ENCODE measurements at places on chromosomes 1 and 21.

DNA sequence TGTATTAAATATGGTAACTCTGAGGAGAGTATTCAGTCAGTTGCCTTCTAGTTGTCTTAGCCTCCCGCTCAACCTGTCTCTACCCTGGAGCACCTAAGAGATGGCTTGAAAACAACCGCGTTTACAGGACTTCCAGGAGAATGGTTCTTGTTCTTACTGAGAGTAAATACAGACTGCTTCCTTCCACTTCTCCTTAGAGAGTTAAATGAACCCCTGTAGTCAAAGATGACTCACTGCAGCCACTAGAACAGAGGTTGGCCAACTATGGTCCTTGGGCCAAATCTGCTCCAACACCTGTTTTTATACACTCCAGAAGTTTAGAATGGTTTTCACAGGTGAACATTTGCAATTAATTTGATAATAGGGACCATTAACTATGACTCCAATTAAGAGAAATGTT lies 60.1 kb upstream of the ASB17 start:
- DNase-seq, result no peak

DNA sequence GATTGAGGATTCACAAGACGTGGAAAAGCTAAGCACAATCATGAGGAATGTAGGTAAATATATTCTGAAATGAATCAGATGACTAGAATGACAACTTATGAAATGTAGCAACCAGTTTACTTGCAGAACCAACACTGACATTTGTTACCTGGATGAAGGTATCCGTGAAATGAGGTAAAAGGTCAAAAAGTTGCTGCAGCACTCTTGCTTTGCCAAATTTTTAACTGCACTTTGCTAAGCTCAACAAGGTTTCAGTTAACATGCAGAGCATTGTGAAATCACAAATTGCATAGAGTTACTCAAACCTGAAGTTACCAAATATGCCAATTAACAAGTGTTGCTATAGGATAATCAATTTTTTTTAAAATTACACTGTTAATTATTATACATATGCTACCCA lies 1280.1 kb downstream of the KCNT2 start:
- DNase-seq, result no peak

DNA sequence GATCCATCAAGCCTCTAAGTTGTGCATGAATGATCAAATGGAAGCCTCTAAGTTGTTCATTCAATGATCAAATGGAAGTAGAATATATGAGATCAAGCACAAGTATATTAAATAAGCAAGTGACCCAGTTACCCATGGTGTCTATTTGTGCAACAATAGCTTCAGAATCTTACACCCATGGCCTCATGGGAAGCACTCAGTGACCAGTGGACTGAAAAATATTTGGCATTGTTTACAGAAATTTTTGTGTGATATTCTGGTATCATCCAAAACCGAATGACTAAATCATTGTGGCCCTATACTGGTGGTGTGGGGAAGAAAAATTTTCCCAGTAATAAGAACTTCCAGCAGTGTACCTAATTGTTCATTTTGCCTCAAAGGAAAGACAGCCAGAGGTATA lies 46.6 kb downstream of the DUSP10 start:
- no peak for DNase-seq

DNA sequence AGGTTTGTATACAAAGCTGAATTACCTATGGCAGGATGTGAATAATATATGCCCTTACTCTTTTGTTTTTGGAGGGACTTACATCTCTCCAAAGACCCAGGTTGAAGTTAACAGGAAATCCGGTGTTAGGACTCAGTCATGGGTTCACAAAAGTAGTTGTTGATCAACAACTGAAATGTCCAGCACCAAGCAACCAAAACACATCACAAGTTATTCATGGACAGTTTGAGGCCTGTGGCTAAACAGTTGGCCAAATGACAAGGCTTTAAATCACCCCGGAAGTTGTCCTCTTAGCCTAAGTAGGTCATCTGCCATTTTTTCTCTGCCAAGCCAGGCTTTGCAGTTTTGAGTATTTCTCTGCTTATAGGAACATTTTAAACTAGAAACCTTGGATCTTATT lies 89.9 kb downstream of the CD247 start:
- DNase-seq, result no peak

DNA sequence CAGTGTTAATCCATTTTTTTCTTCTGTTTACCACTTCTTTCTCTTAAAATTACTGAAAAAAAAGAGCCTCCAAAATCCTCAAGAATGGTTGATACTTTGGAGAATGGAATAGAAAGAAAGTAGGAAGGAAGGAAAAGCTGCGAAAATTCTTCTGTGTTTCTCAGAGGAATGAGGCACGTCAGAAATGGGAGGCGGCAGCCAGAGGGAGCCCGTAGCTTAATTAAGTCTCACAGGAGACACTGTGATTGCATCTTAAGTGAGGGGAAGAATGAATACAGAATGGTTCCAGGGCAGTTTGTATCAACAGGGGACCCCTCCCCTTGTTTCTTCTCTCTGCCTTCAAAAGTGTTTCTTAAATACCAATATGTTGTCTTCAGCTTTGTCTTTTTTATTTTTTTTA lies 1099.5 kb downstream of the PLA2G4A start:
- DNase-seq, result no peak

DNA sequence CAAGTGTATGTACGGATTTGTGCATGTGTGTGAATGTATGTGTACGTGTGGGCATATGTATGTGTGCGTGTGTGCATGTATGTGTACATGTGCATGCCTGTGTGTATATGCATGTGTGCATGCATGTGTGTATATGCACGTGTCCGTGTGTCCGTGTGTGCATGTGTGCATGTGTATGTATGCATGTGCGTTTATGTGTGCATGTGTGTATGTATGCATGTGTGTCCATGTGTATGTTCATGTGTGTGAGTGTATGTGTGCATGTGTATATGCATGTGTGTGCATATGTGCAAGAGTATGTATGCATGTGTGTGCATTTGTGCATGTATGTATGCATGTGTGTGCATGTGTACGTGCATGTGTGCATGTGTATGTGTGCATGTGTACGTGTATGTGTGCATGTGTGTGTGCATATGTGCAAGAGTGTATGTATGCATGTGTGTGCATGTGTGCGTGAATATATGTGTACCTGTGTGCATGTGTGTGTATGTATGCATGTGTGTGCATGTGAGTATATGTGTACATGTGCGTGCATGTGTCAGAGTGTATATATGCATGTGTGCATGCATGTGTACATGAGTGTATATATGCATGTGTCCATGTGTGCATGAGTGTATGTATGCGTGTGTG lies 15.6 kb downstream of the EPHA8 start:
- no peak for DNase-seq

- no peak for DNase-seq
Observed at GRCh38 chr1:210633636-210634035, 304.9 kb downstream of the HHAT start.

- no peak for DNase-seq
Observed at GRCh38 chr1:223652436-223652941, 13.0 kb downstream of the CAPN8 start.

- no peak for DNase-seq
Observed at GRCh38 chr1:4468804-4469514, 185.4 kb upstream of the AJAP1 start.

DNA sequence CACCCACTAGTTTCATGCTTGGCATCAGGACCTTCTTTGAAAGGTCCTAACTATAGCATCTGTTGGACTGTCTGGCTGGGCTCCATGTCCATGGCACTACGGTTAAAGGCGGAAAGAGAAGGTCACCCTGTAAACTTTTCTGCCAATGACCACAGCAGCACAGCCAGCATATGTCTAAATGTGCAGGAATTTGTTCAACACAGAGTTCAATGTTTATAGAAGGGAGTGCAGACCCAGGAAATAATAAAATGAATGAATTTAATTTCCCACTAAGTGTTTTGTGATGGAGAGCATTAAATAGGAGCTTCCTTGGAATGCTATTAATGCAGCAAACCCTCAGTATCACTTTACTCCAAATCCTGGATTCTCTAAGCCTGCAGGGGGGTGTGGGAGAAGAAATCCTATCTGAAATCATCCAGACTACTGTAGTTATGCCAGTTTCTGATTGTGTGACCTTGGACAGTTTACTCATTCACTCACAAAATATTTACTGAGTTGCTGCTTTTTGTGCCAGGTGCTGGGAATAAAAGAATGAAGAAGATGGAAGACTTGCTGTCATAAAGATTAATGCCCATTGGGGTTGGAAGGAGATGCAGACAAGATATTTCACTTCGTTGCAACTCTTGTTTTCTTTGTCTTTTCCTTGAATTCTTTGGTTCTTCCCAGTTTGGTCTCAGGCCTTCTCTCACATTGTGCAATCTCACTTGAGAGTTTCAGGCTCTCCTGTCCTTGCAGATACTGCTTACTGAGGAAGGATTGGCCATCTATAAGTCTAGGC lies 195.0 kb downstream of the ROR1 start:
- no peak for DNase-seq

DNA sequence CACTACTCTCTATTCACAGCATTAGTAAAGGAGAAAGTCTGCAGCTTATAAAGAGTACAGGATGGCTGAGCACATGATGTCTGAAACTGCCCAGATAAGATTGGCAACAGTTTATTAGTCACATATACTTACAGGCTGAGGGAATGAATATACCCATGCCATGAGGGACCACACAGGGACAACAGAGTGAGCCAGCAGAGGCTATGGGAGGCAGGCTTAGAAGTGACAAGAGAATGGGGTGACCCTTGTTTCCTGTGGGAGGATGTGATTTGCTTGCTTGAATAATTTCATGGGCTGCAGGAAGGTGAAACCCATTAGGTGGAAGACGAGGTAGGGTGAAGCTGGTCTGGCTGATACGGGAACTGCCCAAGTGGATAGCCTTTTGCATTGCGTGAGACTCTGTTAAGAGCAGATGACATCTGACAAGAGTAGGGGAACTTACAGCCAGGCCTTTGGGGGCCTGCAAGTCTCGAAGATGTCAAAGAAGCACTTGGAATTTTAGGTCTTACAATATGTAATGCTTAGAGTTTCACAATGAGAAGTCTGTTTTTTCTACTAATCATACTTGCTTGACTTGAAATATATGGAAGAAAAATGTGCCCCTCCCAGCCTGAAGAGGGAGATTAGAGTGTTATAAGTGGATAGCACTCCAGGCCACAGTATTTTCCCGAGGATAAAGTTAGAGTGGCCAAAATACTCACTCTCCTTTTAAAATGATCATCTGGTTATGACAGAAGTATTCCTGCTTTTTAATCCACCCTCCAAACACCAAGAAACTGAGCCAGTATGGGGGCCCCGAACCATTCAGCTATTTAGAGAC lies 34.6 kb upstream of the TNFSF4 start:
- DNase-seq, result no peak

DNA sequence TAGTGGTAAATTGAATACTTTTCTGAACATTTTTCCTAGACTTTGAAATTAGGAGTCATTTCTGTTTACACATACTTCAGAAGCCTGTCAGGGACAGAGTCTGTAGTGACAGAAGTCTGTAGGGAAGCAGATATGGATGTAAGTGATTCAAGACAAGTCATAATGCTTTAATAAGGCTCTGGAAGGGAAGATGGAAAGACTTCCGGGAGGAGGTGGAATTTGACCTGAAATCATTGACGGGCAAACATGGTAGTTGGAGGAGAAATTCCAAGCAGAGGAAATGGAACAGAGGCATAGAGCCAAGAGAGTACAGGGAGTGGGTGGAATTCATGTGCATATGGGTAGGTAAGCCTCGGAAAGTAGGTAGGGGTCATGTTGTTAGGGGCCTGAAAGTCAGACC lies 22.5 kb downstream of the CAMTA1 start:
- DNase-seq, result no peak

DNA sequence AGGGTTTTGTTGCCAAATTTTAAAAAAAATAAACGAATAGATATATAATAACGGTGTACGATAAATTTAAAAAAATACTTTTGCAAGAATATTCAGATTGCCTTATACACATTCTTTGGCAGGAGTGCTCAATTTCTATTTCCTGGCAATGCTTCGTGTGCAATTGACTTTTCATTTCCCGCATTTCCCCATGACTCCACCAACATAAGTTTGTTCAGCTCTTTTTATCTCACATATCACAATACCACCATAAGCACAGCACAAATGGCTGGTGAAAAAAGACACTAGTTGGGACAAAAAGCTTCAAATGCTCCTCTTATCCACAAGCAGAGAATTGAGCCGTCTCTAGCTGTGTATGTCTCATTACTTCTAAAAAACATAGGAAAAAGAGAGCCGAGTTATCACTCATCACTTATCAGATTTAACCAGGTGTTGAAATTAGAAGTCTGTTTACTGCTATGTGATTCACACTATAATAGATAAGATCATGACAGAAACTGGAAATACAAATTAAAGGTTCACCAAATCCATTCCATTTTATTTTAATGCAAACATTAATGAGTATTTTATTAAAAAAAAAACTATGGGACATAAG lies 28.9 kb upstream of the RGS1 start:
- no peak for DNase-seq

- no peak for DNase-seq
Observed at GRCh38 chr1:176843352-176844297, 320.9 kb downstream of the ASTN1 start.
